ENCODE measurements at places on chromosomes 5 and 9.

DNA sequence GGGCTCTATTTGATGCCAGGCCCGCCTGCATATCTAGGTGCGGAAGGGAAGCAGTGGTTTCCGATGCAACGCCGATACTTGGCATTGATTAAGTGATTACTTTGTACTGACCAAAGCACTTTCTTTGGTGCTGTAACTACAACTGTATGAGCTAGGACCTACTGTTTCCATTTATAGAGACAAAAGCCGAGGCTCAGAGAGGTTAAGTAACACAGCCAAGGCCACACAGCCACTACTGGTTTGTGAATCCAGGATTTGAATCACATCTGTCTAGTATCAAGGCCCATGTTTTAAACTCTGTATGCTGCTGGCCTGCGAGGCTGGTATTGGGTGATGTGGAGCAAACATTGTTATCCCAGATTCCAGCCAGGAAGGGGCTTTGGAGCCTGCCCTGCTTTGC, 41.4 kb downstream of the MVB12B start:
- no peak for DNase-seq

GRCh38 chr9:130084337-130084736, 30.6 kb downstream of the GPR107 start:
- DNase-seq: no peak

- DNase-seq: no peak
Measured at GRCh38 chr9:134946663-134947062, 29.0 kb upstream of the FCN1 start.

GRCh38 chr9:18703151-18703900, 229.4 kb downstream of the ADAMTSL1 start:
- no peak for DNase-seq

- DNase-seq: no peak
Measured at GRCh38 chr9:124216474-124217176, 41.1 kb upstream of the NEK6 start.

DNA sequence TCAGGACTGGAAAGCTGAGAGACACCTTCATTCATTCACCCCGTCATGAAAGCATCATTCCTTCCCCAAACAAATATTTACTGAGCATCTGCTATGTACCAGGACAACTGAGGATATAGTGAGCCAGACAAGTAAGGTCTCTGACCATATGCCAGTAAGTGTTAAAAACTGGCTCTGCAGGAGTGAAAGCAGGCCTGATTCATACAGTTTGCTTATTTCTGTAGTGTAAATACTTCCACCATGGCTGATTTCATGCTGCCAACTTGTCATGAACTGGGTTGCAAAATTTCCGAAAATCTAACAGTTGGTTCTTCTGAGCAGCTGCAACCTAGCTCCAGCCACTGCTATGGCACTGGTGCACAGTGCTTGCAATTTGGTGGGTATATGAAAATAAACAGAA, 68.1 kb downstream of the YIPF5 start:
- DNase-seq: no peak

DNA sequence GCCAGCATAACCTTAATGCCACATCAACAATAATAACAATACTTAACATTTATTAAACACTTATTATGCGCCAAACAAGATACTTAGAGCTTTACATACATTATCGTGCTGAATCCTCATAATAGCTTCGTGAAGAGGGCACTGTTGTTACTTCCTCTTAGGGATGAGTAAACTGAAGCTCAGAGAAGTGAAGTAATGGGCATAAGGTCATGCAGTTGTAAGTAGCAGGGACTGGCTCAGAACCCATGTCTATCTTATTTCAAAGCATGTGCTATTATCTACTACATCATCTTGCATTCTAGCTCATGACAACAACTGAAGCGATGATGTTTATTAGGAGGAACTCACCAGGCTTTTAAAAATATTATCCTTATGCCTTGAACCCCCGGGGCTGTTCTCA, 34.9 kb upstream of the PPP3R2 start:
- no peak for DNase-seq

GRCh38 chr5:107799306-107799705, 128.6 kb upstream of the EFNA5 start:
- DNase-seq: no peak

DNA sequence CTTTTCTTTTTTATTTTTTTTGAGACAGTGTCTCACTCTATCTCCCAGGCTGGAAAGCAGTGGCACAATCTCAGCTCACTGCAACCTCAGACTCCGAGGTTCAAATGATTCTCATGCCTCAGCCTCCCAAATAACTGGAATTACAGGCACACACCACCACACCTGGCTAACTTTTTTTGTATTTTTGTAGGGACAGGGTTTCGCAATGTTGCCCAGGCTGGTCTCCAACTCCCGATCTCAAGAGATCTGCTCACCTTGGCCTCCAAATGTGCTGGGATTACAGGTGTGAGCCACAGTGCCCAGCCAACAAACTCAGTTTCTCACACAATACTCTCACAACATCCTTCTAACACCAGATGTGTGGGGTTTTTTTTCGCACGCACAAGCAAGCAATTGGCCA, 22.1 kb downstream of the AFF4 start:
- no peak for DNase-seq

DNA sequence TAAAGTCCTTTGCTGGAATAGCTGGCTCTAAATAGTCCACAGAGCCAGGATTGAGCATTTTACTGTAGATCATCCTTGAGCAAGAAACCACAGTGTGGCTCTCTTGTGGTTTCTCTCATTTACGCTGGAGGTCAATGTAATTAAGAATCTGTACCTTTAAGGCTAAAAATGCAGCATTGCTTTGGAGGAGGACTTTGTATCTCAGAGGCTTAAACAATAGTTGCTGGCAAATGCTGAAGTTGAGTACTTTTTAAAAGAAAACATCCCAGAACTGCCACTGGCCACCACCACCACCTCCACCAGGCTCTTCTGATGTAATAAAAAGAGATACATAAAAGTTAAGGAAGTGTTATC, 177.3 kb upstream of the ADAMTSL1 start:
- DNase-seq: no peak

DNA sequence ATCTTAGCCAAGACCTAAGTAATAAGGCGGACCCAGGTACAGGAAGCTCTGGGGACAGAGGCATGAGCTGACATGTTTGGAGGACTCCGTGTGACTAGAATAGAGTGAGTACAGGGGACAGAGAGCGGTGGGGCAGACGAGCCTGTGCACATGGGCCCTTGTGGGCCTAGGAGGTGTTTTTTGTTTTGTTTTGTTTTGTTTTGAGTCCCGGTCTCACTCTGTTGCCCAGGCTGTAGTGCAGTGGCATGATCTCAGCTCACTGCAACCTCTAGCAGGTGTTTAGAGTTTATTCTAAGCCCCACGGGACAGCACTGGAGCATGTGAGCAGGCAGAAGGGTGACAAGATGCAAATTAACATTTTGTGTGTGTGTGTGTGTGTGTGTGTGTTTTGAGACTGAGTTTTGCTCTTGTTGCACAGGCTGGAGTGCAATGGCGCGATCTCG, 3.1 kb upstream of the EEIG1 start:
- no peak for DNase-seq

- DNase-seq: no peak
Measured at GRCh38 chr9:38240051-38240450, 152.5 kb upstream of the ALDH1B1 start.

- DNase-seq: no peak
Measured at GRCh38 chr5:178123094-178123965, 7.5 kb upstream of the RMND5B start.

GRCh38 chr5:2259494-2260107, 376.9 kb upstream of the IRX4 start:
- DNase-seq: no peak
